SK-N-MC (cell line): ENCODE measurements at places on chromosomes 2 and 18.

DNA sequence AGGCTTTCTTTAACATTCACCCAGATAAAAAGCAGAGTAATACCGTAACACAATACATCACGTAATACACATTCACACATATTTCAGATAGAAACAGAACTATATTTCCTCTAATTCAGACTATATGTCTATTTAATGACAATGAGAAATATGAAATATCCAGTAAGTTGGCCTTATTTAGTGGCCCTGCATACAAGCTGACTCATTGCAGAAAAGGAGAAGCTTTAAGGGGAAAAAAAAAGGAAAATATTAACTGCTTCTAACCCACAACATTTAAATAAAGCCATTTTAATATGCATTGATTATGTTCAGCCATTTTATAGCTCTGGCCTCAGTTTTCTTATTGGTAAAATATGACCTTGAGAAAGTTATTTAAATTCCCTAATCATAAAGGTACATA is 94.8 kb downstream of the PPP1R1C start:
- no peak for DNase-seq

DNA sequence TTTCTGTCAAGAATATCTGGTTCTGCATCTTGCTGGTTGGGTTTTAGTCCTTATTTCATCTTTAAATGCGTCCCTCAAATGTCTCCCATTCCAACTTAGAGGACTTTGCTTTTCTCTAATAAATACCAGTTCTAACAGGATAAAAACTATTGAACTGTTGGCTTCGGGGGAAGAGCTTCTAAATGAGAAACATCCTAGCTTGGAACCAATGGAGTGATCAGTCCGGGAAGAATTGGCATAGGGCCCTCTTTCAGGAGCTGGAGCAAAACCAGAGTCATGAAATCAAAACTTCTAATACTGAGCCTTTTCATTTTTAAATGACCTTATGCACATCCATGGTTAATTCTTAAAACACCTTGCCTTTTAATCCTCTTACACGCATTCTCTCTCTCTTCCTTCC is 401.6 kb upstream of the SMIM21 start:
- DNase-seq, result no peak

DNA sequence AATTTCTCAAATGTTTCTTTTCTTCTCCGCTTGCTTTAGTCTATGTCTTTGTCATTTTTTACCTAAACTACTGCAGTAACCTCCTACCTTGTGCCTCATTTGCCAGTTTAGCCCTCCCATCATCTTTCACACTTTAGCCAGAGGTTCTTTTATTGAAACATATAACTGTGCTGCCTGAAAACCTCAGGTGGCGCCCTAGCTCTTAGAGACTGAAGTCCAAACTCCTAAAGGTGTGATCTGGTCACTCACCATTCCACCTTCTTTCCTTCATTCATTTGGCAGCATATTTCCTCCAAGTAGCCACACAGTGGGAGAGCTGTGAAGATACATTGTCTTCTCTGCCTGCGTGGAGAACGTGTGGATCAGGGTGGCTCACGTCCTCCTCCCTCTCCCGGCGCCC is 98.2 kb upstream of the MAPRE2 start:
- DNase-seq, result no peak

GRCh38 chr2:131425231-131425941 is 50.5 kb upstream of the TUBA3D start:
- DNase-seq, result no peak

- DNase-seq, result no peak
Observed at GRCh38 chr2:129767346-129768035, 212.0 kb upstream of the RAB6C start.

GRCh38 chr2:45173513-45173912 is 164.3 kb upstream of the SIX2 start:
- DNase-seq, result no peak

DNA sequence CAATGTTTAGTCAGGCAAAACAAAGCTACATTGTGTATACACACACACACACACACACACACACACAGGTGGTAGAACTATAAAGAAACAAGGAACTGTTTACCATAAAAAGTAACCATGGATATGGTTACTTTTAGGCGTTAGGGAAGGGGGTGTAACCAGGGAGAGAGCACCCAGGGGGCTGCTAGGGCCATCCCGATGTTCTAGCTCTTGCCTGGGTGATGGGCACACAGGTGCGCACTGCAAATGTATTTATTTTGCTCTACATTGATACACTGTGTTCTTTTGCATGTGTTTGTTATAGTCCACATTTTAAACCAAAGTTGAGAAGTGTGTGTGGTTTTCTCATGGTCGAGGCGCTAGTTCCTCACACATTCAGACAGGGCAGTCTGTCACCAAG is 69.8 kb upstream of the MYCN start:
- no peak for DNase-seq

DNA sequence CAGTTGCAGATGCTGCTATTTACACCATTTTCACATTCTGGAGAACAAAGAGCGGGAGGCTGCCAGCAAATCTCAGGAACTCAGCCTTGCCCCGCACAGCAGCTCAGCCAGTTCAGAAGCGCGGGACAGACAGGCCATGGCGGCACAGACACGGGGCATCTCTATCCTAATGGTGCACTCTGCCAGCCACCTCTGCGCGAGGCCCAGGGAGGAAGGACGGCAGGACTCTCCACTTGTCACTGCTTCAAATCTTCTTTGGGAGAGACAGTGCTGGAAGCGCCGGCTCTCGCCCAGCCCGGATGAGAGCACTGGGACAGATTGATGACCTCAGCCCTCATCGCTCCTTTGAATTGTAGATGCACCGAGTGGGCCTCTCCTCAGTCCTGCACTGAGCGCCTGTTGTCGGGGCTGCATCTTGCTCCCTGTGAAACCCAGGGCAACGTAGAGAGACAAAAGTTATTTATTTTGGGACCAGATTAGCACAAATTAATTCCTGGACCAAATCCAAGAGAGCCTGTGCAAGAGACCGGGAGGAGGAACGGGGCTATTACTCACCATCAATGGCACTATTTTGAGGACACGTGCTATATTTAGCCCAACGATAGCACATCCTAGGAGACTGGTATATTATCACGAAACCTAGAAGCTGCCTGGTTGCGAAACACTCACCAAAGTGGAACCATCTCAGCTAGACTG is 211.4 kb upstream of the SMIM21 start:
- DNase-seq, result no peak

DNA sequence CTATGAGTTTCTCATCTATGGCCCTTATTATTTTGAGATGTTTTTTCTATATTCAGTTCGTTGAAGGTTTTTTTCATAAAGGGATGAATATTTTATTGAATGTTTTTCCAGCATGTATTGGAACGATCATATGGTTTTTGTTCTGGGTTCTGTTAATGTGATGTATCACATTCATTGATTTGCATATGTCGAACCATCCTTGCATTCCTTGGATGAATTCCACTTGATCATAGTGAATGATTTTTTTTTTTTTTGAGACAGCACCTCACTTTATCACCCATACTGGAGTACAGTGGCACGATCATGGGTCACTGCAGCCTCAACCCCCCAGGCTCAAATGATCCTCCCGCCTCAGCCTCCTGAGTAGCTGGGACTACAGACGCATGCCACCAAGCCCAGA is 5.5 kb upstream of the NEMP2 start:
- DNase-seq, result no peak

DNA sequence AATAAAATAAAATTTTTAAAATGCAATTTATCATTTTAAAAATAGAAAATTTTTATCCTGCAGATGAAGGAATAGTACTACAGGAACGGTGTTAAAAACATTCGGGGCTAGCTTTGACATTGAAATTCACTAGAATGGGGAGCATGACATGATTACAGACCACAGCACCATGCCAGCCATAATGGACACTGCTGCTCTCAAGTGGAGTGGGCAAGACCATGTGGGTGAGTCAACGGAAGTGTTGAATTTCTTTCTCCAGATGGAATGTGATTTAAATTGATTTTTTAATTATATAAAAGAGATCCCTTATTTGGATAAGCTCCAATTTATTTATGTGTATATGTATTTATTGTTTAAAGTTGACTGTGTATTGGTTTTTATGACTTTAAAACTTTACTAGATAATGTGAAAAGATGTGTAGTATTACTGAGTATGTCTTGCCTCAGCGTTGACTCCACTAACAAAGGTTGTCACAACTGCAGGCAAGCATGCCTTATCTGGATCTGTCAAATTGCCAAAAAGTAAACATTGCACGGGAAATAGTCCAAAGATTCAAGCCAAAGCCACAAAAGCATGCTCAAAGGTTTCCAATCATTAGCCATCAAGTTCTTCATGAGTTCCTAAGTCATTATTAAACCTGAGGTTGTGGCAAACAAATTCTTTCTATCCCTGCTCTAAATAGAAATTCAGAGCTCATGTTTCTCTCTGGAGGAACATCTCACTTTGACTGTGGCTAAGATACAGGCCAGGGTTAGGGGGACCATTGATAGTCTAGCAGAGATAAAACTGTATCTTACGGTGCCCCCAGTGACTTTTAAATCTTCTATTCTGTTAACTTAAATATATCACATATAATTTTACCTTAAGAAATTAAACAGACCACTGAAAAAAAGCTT is 536.9 kb downstream of the TMX3 start:
- peak; percentile 26 for DNase-seq

GRCh38 chr2:18271370-18272147 is 288.9 kb downstream of the RDH14 start:
- DNase-seq, result no peak

GRCh38 chr2:20633794-20634506 is 16.9 kb downstream of the HS1BP3 start:
- DNase-seq, result no peak

- no peak for DNase-seq
Observed at GRCh38 chr2:172836347-172836821, 100.7 kb downstream of the RAPGEF4 start.

- no peak for DNase-seq
Observed at GRCh38 chr2:71609029-71609428, 155.7 kb downstream of the DYSF start.

GRCh38 chr18:47050468-47050867 is 15.0 kb upstream of the ELOA2 start:
- DNase-seq, result peak; percentile 26

DNA sequence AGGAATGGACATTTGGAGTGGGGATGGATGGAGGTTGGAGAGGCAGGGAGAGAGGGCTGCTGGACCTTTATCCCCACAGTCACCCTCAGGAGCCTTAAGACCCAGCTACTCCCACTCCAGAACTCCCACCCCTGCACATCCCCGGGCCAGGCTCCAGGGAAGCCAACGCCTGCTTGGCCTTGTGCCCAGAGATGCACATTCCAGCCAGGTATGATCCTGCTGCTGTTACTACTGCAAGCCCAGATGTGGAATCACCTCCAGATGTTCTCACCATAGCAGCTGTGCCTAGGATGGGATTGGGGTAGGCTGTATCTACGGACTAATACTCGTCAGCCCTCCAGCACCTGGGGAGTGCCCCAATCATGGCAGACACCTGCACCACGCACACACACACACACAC is 71.7 kb downstream of the ZFP36L2 start:
- no peak for DNase-seq

DNA sequence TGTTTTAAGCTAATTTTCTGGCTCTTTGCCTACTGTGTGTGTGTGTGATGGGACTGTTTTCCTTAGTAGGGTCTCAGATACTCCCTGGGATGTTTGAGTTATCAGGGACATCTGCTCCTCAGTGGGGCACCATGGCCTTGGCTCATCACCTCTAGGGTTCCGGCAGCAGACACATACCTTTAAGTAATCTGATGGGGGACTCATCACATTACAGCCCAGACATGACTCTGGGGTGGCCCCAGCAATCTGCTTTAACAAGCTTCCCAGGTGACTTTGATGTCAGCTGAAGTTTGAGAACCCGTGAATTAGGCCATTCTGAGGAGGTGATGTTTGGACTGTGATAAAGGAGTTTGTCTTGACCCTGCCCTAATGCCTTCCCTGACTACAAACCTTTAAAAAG is 38.8 kb downstream of the DDX18 start:
- DNase-seq, result no peak

DNA sequence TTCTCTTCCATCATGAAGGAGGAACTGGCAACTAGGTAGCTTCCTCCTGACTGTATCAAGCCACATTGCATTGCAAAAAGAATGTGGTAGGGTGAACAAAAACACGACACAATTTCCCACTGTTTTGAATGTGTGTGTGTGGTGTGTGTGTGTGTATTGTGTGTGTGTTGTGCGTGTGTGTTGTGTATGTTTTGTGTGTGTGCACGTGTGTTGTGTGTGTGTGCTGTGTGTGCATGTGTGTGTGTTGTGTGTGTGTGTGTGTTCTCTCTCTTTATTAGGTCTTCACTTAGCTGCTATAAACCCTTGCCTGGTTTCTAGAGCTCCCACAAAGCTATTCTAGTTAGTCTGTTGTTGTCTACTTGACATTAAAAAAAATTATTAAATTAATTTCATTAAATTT is 550.0 kb upstream of the GYPC start:
- no peak for DNase-seq
